Ecto neural progenitor cell (in vitro differentiated cells): ENCODE measurements at places on chromosomes 2 and 18.

GRCh38 chr18:21979171-21979560, 190.2 kb upstream of the GATA6 start:
- no peak for DNase-seq

GRCh38 chr2:157820193-157820592, 55.9 kb downstream of the ACVR1 start:
- no peak for DNase-seq

GRCh38 chr2:238239863-238240756, at the start of gene HES6:
TSS of gene HES6 (minus strand) at chr2:238240038. CDS start at chr2:238239905, 133 bp downstream.
- peak; percentile 94 for DNase-seq

- DNase-seq = no peak
Observed at GRCh38 chr2:45586600-45586999, 24.5 kb downstream of the SRBD1 start.

- no peak for DNase-seq
Observed at GRCh38 chr2:146094185-146094584, 1574.3 kb upstream of the ZEB2 start.

DNA sequence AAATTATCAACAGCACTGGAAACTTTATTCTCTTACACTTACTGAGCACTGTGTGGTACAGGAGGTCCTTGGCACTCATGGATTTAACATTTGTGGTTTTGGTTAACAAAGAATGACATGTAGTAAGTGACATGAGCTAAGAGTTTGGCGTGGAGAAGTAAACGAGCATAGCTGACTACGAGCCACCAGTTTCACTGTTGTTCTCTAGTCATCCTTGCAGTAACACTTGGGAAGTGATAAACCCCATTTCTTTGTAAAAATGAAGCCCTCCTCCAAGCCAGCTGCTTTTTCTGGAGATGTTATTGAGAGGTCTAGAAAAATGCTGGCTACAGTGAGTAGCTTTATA, 32.7 kb downstream of the QPCT start:
- no peak for DNase-seq

- no peak for DNase-seq
Observed at GRCh38 chr2:171800639-171801038, 93.4 kb downstream of the SLC25A12 start.

- DNase-seq = no peak
Observed at GRCh38 chr2:181311837-181312236, 145.3 kb upstream of the ITGA4 start.

- DNase-seq = no peak
Observed at GRCh38 chr2:119178776-119179175, 20.2 kb upstream of the C1QL2 start.

- no peak for DNase-seq
Observed at GRCh38 chr18:3910512-3910911, 460.5 kb downstream of the TGIF1 start.

DNA sequence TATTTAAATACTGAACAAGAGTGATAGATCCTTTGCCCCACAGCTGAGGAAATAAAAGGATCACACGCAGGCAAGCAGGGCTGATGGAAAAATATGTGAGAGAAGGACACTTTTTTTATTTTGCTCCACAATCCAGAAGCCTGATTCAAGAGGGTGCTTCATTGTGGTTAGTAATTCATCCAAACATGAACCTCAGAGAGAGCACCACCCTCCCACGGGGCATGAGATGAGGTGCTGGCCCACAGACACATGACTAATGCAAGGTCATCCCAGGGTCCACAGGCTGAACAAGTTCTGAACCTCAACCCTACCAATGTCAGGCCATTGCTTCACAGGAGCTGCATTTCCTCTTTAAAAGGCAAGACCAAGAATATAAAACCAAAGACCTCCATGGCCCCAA, 239.6 kb downstream of the MREG start:
- DNase-seq = no peak
